ENCODE measurements at places on chromosomes 5 and 9.

DNA sequence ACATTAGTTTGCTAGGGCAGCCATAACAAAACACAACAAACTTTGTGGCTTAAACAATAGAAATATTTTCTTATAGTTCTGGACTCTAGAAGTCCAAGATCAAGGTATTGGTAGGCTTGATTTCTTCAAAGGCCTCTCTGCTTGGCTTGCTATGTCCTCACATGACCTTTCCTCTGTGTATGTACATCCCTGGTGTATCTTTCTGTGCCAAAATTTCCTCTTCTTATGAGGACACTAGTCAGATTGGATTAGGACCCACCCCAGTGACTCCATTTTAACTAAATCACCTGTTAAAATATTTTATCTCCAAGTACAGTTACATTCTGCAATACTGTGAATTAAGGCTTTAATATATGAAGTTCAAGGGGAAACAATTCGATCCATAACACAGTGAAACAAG lies 168.9 kb upstream of the CCNH start:
- no peak for DNase-seq

DNA sequence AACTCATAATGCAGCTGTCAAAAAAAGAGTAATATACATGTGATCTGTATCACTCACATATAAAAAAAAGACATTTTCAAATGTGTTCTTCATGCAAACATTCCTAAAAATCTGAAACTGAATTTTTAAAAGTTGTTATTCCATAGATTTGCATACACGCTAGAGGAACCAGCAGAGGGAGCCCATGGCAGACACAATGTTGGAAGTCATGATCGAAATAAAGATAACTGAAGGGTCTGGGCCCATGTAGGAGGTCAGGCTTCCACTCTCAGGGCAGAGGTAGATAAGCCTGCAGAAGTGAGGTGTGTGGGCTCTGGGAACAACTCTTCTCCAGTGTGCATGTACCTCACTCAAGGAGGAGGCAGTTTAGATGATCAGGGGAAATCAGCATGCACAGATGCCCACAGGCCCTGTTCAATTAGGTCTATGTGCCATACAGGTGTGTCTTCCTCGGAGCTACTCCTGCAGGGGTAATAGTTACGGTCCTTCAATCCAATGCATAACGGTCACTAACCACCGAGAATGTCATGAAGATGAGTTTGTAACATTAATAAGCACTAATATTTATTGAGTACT lies 208.6 kb downstream of the EPB41L4A start:
- DNase-seq: peak; percentile 59

DNA sequence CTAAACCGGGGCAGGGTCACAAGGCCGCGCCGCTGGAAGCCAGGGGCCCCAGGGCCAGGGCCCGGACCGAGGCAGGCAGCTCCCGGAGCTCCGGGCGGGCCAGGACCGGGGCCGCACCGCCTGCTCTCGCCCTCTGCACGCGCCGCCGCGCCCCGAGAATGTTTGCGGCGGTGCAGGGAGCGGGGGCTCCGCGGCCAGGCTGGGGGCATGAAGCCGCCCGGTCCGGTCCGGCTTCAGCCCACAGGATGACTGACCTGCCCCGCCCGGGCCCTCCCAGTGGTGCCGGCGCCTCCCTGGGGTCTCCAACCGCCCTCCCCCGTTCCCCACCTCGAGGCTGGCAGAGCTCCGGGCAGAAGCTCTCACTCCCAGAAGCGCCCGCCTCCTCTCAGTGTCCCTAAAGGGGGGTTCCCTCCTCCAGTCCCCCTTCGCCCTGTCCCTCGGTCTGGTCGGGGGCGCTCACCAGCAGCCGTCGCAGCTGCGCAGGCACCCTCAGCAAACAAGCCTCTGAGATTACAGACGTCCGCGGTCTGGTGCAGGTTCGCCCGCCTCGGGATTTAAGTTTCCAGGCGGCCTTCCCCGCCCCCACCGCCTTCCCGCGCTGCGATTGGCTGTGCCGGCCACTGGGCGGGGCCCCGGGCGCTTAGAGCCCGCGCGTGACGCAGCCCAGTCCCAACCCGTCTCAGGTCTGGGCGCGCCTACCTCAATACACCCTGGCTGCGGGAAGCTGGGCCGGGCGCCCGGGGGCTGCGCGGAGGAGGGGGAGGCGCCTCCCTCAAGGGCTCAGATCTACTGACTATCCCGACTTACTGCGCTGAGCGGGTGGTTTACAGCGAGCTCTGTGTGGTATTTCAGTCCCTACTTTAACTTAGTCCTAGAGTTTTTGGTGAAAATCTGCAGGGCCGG lies at the start of gene CTSV:
Gene CTSV, minus strand, starts transcription at position 532 of the 903 bp plus-strand sequence. CDS start 1,099 bp downstream, outside the sequence.
- peak; percentile 65 for DNase-seq

GRCh38 chr5:124546643-124547042 lies 199.8 kb downstream of the ZNF608 start:
- no peak for DNase-seq

GRCh38 chr5:156531199-156531598 lies 204.2 kb downstream of the SGCD start:
- DNase-seq: no peak

GRCh38 chr5:53330491-53330890 lies 149.9 kb upstream of the FST start:
- no peak for DNase-seq

- DNase-seq: no peak
Measured at GRCh38 chr5:77168879-77169244, 41.6 kb upstream of the PDE8B start.

DNA sequence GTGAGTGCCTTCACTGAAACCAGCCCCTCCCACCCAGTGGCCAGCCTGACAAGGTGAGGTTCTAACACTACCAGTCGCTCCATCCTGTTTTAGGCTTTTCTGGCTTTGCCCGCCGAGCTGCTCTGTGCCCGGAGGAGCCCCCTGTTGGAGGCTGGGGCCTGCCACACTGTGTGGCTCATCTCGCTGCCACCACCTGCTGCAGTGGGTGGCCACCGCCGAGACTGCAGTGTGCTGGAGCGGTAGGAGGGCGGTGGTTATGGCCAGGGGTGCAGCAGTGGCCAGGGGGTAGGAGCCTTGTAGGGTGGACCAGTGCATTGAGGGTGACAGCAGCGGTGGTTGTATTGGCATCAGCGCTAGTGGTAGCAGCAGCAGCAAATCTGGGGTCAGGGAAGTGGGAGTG lies 74.7 kb upstream of the PCAT7 start:
- DNase-seq: no peak

- DNase-seq: no peak
Measured at GRCh38 chr5:139843991-139844390, 48.4 kb downstream of the PSD2 start.

GRCh38 chr5:10536931-10537579 lies 26.8 kb upstream of the ANKRD33B start:
- no peak for DNase-seq

- DNase-seq: no peak
Measured at GRCh38 chr5:107671742-107672210, 1.0 kb upstream of the EFNA5 start.

- no peak for DNase-seq
Measured at GRCh38 chr5:90911169-90911568, 352.6 kb downstream of the ADGRV1 start.

- DNase-seq: peak; percentile 39
Measured at GRCh38 chr9:4985386-4986266, 554 bp downstream of the JAK2 start.

DNA sequence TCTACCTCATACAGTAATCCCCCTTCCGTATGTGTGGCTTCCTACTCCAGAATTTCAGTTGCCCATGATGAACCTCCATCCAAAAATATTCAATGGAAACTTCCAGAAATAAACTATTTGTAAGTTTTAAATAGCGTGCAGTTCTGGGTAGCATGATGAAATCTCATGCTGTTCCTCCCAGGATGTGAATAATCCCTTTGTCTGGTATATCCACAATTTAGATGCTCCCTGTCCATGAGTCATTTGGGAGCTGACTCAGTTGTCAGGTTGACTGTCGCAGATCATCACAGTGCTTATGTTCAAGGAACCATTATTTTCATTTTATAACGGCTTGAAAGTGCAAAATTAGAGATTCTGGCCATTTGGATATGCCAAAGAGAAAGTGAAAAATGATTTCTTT lies 290.1 kb upstream of the CDH9 start:
- no peak for DNase-seq

DNA sequence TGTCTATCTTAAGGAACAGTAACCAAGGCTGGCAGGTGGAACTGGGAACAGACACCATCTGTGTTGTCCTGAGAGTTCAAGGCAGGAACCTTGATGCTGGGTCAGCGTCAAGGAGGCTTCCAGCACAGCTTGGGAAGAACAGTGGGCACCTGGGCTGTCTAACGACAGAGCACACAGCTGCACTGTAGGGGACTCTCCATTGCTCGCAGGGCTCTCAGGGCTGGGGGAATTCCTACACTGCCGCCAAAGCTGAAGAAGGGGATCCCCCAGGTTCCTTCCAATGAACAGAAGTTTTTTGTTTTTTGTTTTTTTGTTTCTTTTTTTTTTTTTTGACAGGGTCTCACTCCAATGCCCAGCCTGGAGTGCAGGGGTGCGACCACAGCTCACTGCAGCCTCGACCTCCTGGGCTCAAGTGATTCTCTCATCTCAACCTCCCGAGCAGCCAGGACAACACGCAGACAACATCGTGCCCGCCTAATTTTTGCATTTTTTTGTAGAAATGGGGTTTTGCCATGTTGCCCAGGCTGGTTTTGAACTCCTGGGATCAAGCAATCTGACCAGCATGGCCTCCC lies 81.9 kb downstream of the PTPN3 start:
- DNase-seq: no peak

GRCh38 chr5:2291146-2291840 lies 408.6 kb upstream of the IRX4 start:
- DNase-seq: no peak

GRCh38 chr5:137665678-137666460 lies 70.0 kb downstream of the KLHL3 start:
- no peak for DNase-seq

DNA sequence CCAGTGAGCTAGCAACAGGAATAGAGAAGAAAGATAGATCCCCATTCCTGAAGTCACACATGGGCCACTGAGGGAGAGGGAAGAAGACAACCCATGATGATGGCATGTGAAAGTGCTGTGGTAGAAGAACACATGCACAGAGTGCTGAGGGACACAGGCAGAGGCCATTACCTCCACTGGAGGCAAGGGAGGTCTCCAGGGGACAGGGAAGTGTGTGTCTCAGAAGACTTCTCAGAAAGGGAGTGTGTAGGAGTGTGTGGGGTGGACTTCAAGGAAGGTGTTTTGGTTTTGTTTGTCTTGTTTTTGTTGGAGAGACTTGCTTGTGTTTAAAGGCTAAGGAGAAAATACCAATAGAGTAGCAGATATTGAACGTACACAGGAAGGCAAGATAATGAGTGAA lies 77.0 kb upstream of the SMARCA2 start:
- DNase-seq: no peak

DNA sequence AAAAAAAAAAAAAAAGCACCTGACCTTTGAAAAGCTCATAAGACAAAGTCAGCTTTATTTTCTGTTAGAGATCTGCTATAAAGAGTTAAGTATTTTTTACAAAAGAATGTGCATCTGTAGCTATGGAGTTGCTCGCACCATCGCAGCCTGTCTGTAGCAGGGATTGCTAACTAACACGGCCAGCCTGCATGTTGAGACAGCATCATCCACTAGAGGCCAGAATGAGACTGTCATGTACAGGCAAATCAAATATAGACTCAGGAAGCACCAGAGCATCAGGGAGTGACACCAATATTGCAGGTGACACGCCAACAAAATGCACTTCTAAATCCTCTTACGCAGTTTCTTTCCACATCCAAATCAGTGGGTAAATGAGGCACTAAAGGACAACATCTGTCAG lies 136.3 kb upstream of the RASEF start:
- DNase-seq: peak; percentile 77

GRCh38 chr9:89667726-89668125 lies 62.9 kb downstream of the GADD45G start:
- DNase-seq: no peak

- no peak for DNase-seq
Measured at GRCh38 chr5:88719434-88719833, 163.6 kb downstream of the MEF2C start.
